Spinal cord (tissue), 10 donors: ENCODE measurements at places on chromosomes 5 and 9. TPM values are rescaled to one million over a fixed set of nuclear protein-coding genes. Genes with fewer than 3 reads are reported as not detected.

Gene SV2C
- 16.2 TPM for total RNA-seq

Gene SLC25A2
- total RNA-seq = 0.39 TPM

Gene ARL14EPL
- not detected for total RNA-seq

Gene C9orf50
- 0.44 TPM for total RNA-seq

Gene PCDH12
- 12.9 TPM for total RNA-seq

DNA sequence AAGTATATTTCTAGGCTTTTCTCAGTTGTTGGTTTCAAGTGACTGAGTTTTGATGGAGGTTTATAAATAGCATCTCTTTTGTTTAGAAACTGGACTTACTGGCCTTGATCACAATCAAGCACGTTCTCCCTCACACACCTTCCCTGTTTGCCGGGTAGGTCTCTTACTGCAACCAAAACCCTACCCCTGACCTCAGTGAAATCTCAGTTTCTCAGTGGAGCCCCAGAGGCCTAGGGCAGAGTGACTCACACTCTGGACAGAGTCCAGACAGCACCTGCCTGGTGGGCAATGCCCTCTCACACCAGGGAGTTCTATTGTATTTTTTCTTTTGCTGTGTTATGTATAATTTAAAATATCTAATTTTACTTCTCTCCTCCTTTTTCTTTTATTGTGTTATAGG, 48.4 kb upstream of the EPB41L4B start:
- DNase-seq = no peak

- no peak for DNase-seq
Observed at GRCh38 chr5:6868575-6869215, 155.5 kb downstream of the TENT4A start.

DNA sequence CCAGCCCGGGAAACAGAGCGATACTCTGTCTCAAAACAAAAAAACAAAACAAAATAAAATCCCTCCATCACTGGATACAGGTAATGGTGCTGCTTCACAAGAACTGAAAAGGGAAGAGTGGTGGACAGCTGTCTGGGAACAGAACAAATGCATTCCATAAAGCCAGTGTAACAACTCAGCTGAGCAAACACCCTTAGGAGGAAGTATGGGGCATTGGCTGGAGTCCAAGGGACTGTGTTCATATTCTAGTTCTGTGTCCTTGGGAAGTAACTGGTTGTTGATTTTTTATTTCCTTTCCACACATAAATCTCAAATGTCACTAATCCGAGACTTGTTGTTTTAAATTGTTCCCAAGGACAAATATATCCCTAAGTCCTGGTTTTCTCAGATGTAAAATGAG, 38.3 kb downstream of the HTR1A start:
- DNase-seq = no peak

DNA sequence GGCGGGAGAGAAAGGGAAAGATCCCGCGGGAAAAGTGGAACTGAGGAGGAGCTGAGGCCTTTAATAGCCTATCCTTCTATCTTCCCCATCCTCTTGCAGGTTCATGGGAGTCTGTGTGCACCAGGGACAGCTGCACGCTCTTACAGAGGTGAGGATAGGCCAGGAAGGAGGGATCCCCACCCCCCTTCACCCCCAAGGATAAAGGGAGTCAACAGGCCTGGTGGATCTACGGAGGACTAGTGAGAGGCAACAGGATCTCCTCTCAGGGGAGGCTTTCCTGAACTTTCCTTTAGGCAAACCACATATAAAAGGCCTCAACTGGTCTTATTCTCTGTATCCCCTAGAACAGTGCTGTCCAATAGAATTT, 1.1 kb downstream of the TESK1 start:
- DNase-seq = no peak

DNA sequence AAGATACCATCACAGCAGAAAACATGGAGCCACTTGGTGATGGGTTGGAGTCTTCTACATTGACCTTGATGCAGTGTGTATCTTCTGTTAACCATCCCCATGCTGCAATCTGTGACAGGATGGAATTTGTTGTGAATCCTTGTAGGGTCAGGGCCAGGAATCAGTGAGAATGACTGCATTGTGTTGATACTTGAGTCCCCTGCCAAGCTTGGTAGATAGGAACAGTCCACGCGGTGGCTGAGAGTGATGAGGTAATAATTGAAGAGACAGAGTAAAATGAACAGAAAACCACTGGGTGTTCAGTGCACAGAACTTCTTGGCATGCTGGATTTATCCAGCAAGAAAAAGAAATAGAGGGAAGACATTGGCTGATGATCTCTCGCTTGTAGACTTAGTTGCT, 217.5 kb downstream of the MAN2A1 start:
- DNase-seq = no peak

DNA sequence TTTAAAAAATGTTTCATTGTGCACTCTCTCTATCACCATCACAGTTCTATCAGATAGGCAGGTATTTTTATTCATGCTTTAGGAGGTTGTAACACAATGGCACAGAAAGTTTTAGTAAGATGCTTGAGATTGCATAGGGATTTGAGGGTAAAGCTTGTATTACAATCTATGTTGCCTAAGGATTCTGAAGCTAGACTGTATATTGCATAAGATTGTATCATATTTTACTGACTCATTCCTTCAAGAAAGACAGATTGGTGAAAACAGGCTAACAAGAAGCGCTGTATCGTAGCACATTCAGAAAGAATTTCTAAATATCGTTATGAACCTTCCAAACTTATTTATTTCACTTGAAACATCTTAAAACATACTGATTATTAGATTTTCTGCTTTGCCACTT, 577.7 kb downstream of the EBF1 start:
- no peak for DNase-seq

DNA sequence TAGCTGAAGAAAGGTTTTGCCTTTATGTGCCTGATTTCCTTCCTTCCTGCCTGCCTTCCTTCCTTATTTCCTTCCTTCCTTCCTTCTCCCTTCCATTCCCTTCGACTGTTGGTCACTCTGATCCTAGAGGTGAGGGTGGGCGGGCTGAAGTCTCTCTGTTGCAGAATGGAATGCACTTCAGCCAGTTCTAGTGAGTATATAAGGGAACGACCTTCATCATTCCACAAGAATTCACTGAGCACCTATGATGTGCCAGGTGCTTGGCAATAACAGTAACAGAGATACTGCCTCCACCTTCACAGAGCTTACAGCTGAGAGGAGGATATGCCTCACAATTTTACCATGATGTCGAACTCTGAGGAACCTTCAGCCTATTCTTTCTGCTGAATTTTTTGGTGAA, 8.7 kb upstream of the OR5C1 start:
- no peak for DNase-seq

GRCh38 chr9:133621725-133622267, 12.6 kb upstream of the FAM163B start:
- DNase-seq = no peak

- no peak for DNase-seq
Observed at GRCh38 chr9:137688725-137689124, 69.9 kb downstream of the EHMT1 start.

GRCh38 chr9:114274217-114274616, 48.7 kb upstream of the ORM1 start:
- no peak for DNase-seq

GRCh38 chr5:151547364-151547763, 43.8 kb downstream of the FAT2 start:
- no peak for DNase-seq

GRCh38 chr9:113715086-113715485, 161.0 kb upstream of the ZNF618 start:
- no peak for DNase-seq

DNA sequence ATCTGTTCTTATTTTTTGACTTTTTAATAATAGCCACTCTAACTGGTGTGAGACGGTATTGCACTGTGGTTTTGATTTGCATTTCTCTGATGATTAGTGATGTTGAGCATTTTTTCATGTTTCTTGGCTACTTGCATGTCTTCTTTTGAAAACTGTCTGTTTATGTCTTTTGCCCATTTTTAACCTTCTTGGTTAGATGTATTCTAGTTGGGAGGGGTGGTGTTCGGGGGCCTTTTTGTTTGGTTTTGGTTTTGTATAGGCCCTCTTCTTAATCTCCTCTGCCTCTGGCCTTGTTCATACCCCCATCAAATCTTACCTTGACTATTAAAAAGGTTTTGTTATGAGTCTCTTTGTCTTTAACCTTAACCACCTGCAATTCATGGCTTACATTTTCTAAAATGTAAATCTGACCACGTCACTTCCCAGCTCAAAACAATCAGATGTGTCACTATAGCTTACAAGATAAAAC, 107.8 kb upstream of the NR4A3 start:
- DNase-seq = no peak

DNA sequence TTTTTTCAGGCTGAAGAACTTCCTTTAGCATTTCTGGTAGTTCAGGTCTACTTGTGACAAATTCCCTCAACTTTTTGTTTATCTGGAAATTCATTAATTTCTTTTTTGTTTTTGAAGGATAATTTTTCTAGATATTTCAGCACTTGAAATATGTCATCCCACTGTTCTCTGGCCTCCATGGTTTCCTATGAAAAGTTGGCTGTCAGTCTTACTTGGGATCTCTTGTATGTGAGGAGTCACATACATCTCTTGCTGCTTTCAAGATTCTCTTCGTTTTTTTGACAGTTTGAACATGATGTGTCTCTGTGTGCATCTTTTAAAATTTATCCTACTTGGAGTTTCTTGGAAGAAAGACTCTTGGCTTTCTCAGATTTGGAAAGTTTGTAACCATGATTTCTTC, 79.5 kb downstream of the RIC1 start:
- DNase-seq = no peak

- DNase-seq = no peak
Observed at GRCh38 chr9:22919423-22919822, 472.8 kb downstream of the DMRTA1 start.

GRCh38 chr9:93387791-93388190, 63.7 kb upstream of the FAM120A start:
- DNase-seq = no peak

DNA sequence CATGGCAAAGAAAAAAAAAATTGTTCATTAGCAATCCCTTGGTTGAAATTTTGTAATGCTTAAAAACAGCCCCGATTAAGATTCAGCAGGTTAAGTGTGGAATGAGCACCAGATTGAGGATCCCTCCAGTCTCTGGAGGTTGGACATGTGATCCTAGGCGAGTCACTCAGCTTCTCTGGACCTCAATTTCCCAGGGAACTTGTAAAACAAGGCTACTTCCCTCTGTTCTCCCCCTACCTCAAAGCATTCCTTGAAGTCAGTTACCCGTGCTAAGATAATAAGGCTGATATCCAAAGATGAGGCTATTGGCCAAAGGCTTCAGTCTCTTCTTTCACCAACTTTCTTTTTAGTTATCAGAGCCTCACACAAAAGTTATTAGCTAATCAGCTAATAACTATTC, 2.9 kb downstream of the KLHL3 start:
- no peak for DNase-seq

GRCh38 chr5:139461176-139461575, 1.4 kb downstream of the ECSCR start:
- DNase-seq = no peak

GRCh38 chr5:144040615-144041305, 129.7 kb downstream of the YIPF5 start:
- DNase-seq = no peak

DNA sequence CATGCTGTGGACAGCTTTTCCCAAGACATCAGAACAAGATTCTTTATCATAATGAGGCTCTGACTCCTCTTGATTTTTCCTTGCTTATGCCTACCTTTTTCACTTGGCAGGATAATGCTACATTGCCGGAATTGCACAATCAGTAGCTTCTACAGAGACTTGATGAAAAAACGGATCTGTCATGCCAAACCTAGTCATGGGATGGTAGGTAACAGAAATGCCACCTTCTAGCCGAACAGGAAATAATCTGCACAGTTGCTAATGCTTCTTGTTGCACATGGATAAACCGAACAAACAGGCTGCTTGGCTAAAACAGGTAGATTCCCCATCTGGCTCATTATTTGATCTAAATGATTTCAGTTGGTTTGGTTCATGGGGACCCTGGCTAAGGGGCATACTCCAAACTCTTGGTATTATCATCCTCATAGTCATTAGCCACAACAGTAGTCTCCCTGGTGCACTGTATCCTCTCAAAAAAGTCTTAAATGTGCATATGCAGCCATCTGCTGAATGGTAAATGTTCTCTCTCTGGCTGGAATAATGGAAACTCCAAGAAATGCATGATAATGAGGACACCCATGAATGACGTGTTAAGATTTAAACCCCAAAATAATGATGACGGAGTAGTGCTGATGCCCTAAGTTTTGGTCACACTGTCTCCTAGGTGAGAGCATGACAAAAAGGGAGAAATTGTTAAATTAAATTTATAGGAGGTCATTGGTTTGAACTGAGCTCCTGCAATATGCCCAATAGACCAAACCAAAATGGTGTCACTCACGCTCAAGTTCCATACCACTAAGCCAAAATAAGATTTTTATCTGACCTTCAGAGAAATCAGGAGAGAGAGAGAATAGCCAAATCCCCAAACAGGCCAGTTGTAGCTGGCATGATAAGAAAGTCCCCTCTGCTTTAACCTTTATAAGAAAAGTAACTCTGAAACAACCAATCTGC, 47.0 kb downstream of the RAPGEF1 start:
- DNase-seq = no peak
